ENCODE measurements at places on chromosomes 13 and 19. TPM values are rescaled to one million over a fixed set of nuclear protein-coding genes. Genes with fewer than 3 reads are reported as not detected.

Gene SLC25A41
- 1.0 TPM for polyA plus RNA-seq

Gene PSG11
- polyA plus RNA-seq = not detected

Gene VSTM1
- polyA plus RNA-seq = not detected

Gene SYCN
- not detected for polyA plus RNA-seq

Gene CCDC70
- polyA plus RNA-seq = not detected

- DNase-seq = no peak
These were observed 154.1 kb upstream of the MIR17HG start for GRCh38 chr13:91193358-91193757.

- DNase-seq = no peak
These were observed 2.3 kb downstream of the SLC5A5 start for GRCh38 chr19:17873786-17874757.

- no peak for DNase-seq
These were observed 39.2 kb downstream of the TSSK6 start for GRCh38 chr19:19475849-19476828.

DNA sequence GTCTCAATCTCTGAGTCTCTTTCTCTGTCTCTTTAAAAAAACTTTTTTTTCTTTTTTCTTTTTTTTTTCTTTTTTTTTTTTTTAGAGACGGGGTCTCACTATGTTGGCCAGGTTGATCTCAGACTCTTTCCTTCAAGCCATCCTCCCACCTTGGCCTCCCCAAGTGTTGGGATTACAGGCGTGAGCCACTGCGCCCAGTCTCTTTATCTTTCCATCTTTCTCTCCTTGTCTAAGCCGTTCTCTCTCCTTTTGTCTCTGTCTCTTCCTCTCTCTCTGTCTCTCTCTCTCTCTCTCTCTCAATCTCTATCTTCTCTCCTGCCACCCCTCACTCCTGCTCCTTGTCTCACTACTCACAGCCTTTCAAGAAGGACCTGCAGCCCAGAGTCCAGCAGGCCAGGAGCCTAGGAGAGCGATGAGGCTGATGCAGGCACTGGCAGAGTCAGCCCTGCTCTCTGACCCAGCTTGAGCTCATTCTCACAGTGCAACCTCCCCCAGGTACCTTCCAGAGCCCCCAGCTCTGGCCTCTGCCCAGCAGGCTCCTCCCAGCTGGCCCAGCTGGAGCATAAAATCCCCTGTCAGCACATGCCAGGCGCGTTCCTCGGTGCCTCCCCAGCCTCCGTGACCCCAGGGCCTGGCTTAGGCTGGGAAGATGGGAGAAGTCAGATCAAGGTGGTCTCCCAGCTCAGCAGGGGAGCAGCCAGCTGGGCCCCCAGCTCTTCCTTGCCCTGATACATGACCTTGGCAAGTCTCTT is at the start of gene NPHS1:
NPHS1 (minus strand) TSS at position 476 of the 752 bp plus-strand sequence. CDS start 667 bp downstream, outside the sequence.
- no peak for DNase-seq

GRCh38 chr19:36113894-36114720 is 568 bp downstream of the POLR2I start:
- DNase-seq = no peak

GRCh38 chr13:66462187-66462586 is 767.9 kb downstream of the PCDH9 start:
- DNase-seq = no peak

Data from left kidney (tissue), 8 donors.